Keratinocyte (primary cell): ENCODE measurements at places on chromosomes 5 and 9. TPM values are rescaled to one million over a fixed set of nuclear protein-coding genes. Genes with fewer than 3 reads are reported as not detected.

- DNase-seq, result no peak
- H3K36me3 ChIP-seq, result peaks cover 9% of the 10 kb centered on the region
- H3K27me3 ChIP-seq, result no peaks in the 10 kb centered on the region
- no peak overlapping the region for H3K4me3 ChIP-seq
Observed at GRCh38 chr5:98904780-98905179, 24.0 kb downstream of the CHD1 start.

Gene FGF18
- 0.03 to 0.06 TPM (median 0.05 TPM) in 3 replicates for polyA plus RNA-seq

- H3K36me3 ChIP-seq, result no peaks in the 10 kb centered on the region
- H3K27me3 ChIP-seq, result no peaks in the 10 kb centered on the region
- no peak overlapping the region for H3K27ac ChIP-seq
- H3K4me3 ChIP-seq, result no peak overlapping the region
- no peaks in the 10 kb centered on the region for H3K4me1 ChIP-seq
Observed at GRCh38 chr5:67651180-67651579, 454.6 kb upstream of the CD180 start.

Gene PTGR1
- 45.1 to 66.0 TPM (median 65.6 TPM) in 3 replicates for polyA plus RNA-seq

- no peak overlapping the region for H3K27ac ChIP-seq
- no peak for DNase-seq
- H3K4me3 ChIP-seq, result no peak overlapping the region
Observed at GRCh38 chr5:149953436-149954121, 7.0 kb upstream of the SLC26A2 start.

GRCh38 chr9:134923466-134923865 lies 5.8 kb upstream of the FCN1 start:
- no peak for DNase-seq
- H3K36me3 ChIP-seq, result no peaks in the 10 kb centered on the region
- H3K27me3 ChIP-seq, result no peaks in the 10 kb centered on the region
- no peak overlapping the region for H3K4me3 ChIP-seq
- no peak overlapping the region for H3K27ac ChIP-seq

DNA sequence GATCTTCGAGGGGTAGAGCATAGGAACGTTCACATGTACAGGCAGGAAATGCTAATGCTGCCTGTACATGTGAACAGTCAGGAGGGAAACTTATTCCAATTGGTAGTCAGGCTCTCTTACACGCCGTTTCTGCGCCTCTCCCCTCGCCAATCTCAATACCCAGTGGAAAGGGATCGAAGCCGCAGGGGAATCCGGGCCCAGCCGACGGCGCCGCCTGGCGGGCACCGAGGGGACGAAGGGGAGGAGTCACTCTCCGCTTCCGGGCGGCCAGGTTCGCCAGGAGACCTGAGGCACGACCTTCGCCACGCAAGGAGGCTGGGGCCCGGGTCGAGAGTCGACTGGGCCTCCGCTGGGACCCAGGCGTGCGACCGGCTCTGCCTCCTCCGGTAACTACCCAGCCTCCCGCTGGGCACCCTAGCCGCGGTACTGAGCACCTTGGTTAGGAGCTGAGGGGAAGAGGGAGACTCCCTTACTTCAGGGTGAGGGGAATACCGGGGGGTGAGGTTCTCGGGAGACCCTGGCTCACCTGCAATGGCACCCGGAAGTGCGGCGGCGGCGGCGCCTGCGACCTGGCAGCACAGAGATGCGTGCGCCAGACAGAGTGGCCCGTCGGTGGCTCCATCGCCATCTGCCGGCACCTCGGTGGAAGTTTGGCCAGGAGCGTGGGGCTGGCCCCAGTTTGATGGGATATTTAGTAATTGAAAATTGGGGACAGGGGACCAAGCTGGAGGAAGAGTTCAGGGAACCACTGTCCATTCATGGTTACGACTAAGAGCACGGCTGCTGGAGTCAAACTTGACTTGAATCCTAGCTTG lies at the start of gene PIGO:
Gene PIGO (minus strand): TSS at position 557 of the 815 bp plus-strand sequence. CDS start 1,026 bp downstream, outside the sequence.
- no peak for DNase-seq
- H3K27me3 ChIP-seq, result no peaks in the 10 kb centered on the region
- H3K27ac ChIP-seq, result peak within 1 kb of the TSS; percentile 97
- peak within 1 kb of the TSS; percentile 91 for H3K4me3 ChIP-seq

DNA sequence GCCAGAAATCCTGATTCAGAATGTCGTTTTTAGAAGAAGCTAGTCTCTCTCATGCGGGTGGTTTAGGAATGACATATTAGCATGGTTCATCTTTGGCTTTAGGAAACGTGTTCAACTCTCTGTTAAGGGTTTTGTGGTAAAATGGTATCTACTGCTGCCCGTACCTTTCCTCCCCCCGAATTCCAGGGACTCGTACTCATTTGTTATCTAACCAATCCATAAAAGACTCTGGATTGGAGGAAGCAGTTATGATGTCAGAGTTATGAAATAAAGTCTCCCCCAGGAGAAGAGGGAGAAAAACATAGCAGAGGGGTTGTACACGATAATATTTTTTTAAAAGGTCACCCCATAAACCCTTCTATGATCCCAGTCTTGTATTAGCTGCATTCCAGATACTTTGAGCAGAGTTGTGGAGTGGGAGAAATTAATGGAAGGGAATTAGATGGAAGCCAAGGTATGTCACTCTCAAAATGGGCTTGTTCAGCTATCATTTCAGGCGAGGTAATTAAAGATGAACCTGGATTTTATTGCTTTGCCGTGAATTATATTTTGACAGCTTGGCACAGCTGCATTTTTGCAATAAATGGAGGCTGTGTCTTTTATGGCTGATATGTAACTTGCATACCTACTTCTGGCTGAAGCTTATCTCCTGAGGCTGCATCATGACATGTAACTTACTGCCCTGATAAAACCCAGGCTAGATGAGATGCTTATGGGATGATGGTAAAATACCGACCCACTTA lies 31.3 kb downstream of the RAI14 start:
- H3K27ac ChIP-seq, result peak overlapping the region; percentile 77
- no peak for DNase-seq
- peaks cover 35% of the 10 kb centered on the region for H3K4me1 ChIP-seq
- no peaks in the 10 kb centered on the region for H3K27me3 ChIP-seq
- peaks cover 7% of the 10 kb centered on the region for H3K36me3 ChIP-seq

Gene CTSL
- 94.0 to 121 TPM (median 116 TPM) in 3 replicates for polyA plus RNA-seq

Gene KLF9
- polyA plus RNA-seq, result 2.4 to 4.5 TPM (median 3.0 TPM) in 3 replicates

DNA sequence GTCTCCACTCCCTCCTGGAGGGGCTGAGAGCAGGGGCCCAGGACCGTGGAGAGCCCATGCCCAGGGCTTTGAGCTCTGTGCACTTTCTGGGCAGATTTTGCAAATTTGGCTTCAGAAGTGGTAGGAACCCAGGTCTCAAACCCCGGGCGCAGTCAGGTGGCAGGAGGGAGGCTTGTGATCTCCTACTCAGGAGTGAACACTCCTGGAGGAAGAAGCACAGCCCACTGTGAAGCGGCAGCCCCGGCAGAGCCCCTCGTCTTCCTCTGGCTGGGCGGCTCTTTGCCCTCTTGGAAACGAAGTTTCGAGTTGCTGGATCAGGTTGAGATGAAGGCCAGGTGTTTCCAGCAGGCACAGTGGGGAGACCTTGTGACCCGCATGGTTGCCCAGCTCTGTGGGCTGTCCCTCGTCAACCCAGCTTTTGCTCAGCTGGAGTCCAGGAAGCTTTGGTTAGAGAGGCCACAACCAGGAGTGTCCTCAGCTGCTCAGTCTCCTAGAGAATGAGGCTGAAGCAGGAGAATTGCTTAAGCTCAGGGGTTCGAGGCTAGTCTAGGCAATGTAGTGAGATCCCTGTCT lies 48.5 kb downstream of the WNK2 start:
- no peaks in the 10 kb centered on the region for H3K36me3 ChIP-seq
- peaks cover 48% of the 10 kb centered on the region for H3K27me3 ChIP-seq
- no peak overlapping the region for H3K27ac ChIP-seq
- H3K4me1 ChIP-seq, result no peaks in the 10 kb centered on the region
- DNase-seq, result no peak
- no peak overlapping the region for H3K4me3 ChIP-seq

Gene EXOC3
- 13.6 to 14.4 TPM (median 14.2 TPM) in 3 replicates for polyA plus RNA-seq

DNA sequence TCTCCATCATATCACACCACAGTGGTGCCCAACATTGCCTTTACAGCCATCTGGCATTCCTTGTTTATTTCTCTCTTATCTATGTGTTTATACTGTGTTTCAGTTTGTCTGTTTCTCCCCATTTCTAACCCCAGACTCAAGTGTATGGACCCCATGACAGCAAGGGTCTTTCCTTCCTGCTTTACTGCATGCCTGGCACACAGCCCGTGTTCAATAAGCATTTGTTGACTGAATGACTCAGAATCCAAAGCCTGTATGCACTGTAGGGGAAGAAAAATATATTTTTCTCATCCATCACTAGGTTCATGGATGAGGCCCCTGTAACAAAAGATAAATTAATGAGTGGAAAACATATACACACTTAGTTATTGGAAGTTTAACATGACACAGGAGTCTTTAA lies 190.8 kb upstream of the SEMA6A start:
- no peaks in the 10 kb centered on the region for H3K36me3 ChIP-seq
- no peaks in the 10 kb centered on the region for H3K27me3 ChIP-seq
- no peak overlapping the region for H3K27ac ChIP-seq
- DNase-seq, result no peak

Gene JAKMIP2
- polyA plus RNA-seq, result not detected in 3 replicates

Gene TRIM36
- polyA plus RNA-seq, result 2.0 to 2.4 TPM (median 2.2 TPM) in 3 replicates
